ENCODE measurements at places on chromosomes 12 and 14.

- DNase-seq, result no peak
Observed at GRCh38 chr12:32257695-32258496, 141.5 kb upstream of the FGD4 start.

- DNase-seq, result no peak
Observed at GRCh38 chr14:101006008-101006407, 102.5 kb upstream of the RTL1 start.

DNA sequence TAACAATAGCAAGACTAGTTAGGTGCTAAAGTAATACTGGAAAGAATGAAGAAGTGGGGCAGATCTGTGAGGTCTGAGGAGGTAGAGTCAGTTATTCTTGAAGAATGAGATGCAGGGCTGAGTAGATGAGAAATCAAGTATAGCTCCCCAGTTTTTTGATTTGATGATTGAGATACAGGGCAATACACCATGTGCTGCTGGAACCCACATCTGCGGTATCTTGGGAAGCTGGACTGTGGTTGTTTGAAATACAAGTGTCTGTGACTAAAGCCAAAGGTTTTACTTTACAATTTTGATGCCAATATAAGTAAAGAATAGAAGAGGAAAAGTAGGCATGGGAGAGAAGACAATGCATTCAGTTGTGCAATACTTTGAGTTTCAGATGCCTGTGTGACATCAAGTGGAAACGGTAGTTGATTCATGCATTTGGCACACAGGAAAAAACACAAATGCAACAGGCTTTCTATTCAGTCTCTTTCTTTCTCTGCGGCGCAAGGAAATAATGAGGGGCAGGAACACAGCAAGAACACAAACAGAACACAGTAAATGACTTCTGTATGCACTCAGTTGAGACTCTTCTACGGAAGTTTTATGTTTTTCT is 190.2 kb upstream of the SLC38A2 start:
- no peak for DNase-seq

DNA sequence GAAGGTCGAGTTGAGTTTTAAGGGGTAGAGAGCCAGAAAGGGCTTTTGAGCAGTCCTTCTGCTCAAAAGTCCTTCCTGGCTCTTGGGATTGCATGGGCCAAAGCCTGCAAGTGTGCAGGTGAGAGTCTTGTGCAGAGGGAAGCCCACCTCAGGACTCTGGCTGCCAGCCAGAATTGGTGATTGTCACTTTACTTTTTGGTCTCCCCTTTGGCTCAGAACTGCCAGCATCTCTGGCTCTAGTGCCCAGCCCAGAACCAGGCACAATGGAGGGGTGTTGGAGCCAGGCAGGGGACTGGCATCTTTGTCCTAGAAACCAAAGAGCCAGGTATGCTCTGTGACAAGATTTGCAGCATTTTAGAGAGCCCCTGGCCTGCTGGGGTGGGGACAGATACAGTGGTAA is 23.5 kb downstream of the FAM222A start:
- DNase-seq, result no peak

- DNase-seq, result peak; percentile 88
Observed at GRCh38 chr12:89353823-89354611, 1.7 kb upstream of the DUSP6 start.

All from stimulated activated CD4-positive, alpha-beta T cell treated with anti-CD3 and anti-CD28 coated beads, Interleukin-15, amount 100 ng/mL, for 24 hours (primary cell).